ENCODE measurements at places on chromosomes 13 and 19. TPM values are rescaled to one million over a fixed set of nuclear protein-coding genes. Genes with fewer than 3 reads are reported as not detected.
A peak's percentile ranks its signal among the peaks of the same experiment; 100 is the strongest.

DNA sequence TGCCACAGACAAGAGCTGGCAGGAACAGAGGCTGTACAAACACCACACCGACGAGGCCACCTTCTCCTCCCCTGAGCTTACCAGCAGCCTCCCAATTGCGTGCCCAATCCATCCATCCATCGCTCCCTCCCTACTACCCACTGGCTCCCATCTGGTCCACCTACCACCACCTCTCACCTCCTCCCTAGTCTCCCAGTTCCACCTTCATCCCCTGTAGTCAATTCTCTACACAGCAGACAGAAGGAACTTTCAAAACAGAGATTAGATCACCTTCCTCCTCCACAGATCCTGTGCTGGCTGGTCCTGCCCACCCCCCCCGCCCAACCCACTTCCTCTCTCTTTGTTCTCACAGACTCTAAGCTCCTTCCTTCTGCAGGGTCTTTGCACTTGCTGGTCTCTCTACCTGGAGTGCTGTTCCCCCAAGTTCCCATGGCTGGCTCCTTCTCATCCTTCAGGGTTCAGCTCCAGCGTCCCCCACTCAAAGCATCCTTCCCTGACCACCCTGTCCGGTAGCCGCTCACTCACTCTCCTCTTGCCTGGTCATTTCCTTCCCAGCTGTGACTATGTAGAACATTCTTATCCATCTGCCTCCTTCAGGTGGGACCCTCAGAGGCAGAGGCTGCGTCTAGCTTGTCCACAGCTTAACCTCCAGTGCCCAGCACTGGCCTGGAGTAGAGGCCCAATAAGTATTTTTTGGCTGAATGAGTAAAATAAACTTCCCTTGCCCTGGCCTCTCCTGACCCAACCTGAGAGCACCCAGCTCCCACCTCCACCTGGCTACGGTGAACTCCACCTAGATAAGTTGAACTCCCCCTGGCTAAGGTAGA, 23.0 kb downstream of the PIN1 start:
- H3K36me3 ChIP-seq = no peaks in the 10 kb centered on the region
- H3K27me3 ChIP-seq = no peaks in the 10 kb centered on the region
- no peak overlapping the region for H3K4me3 ChIP-seq
- no peaks in the 10 kb centered on the region for H3K4me1 ChIP-seq

LGALS7B gene
- not detected for total RNA-seq

DNA sequence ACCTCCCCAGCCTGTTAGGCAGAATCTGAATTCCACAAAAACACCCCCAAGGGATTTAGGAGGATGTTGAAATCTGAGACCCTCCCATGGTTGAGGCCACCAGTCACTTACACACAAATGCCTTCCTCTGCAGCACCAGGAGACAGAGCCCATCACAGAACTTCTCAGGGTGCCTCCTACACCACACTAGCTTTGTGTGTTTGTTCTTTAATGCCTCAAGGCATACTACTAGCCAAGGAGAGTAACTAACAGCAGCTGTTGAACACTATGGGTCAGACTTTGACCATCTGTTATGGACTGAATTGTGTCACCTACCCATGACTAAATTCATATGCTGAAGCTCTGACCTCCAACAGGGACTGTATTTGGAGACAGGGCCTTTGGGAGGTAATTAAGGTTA, 9.5 kb upstream of the MED26 start:
- no peak overlapping the region for H3K4me3 ChIP-seq
- no peak for DNase-seq
- H3K27me3 ChIP-seq = no peaks in the 10 kb centered on the region
- no peaks in the 10 kb centered on the region for H3K4me1 ChIP-seq
- no peak overlapping the region for H3K27ac ChIP-seq
- peaks cover 29% of the 10 kb centered on the region for H3K36me3 ChIP-seq

GRCh38 chr19:1067341-1067957, 482 bp downstream of the ARHGAP45 start:
- peaks cover 20% of the 10 kb centered on the region for H3K27me3 ChIP-seq
- no peak for DNase-seq
- H3K4me1 ChIP-seq = peaks cover 3% of the 10 kb centered on the region
- H3K4me3 ChIP-seq = peak overlapping the region; percentile 26

- no peaks in the 10 kb centered on the region for H3K27me3 ChIP-seq
- peaks cover 68% of the 10 kb centered on the region for H3K36me3 ChIP-seq
- H3K4me1 ChIP-seq = peaks cover 4% of the 10 kb centered on the region
- H3K4me3 ChIP-seq = no peak overlapping the region
- DNase-seq = no peak
Observed at GRCh38 chr19:10782795-10783194, 53.2 kb downstream of the TMED1 start.

LSM7 gene
- 48.5 TPM for total RNA-seq

GRCh38 chr13:76950101-76950500, 1.8 kb downstream of the ACOD1 start:
- H3K27me3 ChIP-seq = no peaks in the 10 kb centered on the region
- DNase-seq = no peak
- H3K4me1 ChIP-seq = no peaks in the 10 kb centered on the region
- no peak overlapping the region for H3K27ac ChIP-seq
- no peaks in the 10 kb centered on the region for H3K36me3 ChIP-seq
- no peak overlapping the region for H3K4me3 ChIP-seq

GRCh38 chr19:40932008-40932959, 50.3 kb upstream of the CYP2A7 start:
- no peaks in the 10 kb centered on the region for H3K4me1 ChIP-seq
- no peak overlapping the region for H3K27ac ChIP-seq
- DNase-seq = no peak
- H3K4me3 ChIP-seq = no peak overlapping the region
- no peaks in the 10 kb centered on the region for H3K27me3 ChIP-seq
- no peaks in the 10 kb centered on the region for H3K36me3 ChIP-seq

DNA sequence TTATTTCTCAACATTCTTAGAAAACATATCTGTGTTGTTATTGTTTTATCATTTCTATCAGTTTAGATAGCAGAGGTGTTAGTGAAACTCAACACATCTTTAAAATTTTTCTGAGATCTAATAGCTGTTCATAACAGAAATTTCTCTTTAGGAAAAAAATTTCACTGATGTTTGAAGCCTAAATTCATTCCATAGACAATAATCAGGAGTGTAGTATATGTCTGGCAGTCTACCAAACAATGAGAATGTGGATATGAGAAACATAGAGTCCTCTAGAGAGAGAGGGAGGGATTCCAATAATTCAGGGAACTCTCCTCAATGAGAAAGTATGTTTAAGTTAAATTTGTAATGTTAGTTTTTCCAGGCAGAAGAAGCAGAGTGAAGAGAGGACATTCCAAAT, 118.2 kb upstream of the EDNRB start:
- no peaks in the 10 kb centered on the region for H3K27me3 ChIP-seq
- H3K27ac ChIP-seq = no peak overlapping the region
- DNase-seq = no peak
- H3K36me3 ChIP-seq = no peaks in the 10 kb centered on the region
- no peaks in the 10 kb centered on the region for H3K4me1 ChIP-seq

DNA sequence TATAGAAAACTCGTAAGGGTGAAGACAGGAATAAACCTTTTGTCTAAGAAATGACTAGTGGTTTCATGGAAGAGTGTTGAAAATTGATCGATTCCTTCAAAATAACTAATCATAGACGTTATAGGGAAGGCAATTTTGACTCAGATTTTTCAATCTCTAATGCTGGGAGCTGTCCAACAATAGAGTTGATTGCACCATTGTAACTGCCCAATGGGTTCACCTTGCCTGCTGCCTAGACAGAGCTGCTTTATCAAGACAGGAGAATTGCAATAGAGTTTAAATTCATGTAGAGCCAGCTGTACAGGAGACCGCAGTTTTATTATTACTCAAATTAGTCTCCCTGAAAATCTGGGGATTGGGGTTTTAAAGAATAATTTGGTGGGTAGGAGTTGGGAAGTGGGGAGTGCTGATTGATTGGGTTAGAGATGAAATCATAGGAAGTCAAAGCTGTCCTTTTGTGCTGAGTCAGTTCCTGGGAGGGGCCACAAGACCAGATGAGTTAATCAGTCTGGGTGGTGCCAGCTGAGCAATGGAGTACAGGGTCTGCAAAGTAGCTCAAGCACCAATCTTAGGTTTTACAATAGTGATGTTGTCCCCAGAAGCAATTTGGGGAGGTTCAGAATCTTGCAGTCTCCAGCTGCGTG, 16.8 kb upstream of the ADGRE2 start:
- H3K4me3 ChIP-seq = no peak overlapping the region
- H3K4me1 ChIP-seq = no peaks in the 10 kb centered on the region
- no peak for DNase-seq

GRCh38 chr13:25901460-25902376, 150.1 kb downstream of the SHISA2 start:
- no peak for DNase-seq
- H3K27me3 ChIP-seq = no peaks in the 10 kb centered on the region
- H3K4me1 ChIP-seq = peaks cover 10% of the 10 kb centered on the region
- H3K36me3 ChIP-seq = no peaks in the 10 kb centered on the region

DNA sequence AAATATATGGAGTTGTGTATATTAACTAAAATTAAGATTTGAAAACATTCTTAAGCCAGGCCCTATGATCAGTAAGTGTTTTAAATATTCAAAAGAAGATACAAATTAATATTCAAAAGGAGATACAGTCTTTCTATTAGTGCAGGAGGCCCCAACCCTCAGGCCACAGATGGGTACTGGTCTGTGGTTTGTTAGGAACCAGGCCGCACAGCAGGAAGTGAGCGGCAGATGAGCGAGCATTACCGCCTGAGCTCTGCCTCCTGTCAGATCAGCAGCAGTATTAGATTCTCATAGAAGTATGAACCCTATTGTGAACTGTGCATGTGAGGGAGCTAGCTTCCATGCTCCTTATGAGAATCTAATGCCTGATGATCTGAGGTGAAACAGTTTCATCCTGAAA, 232.9 kb downstream of the FOXO1 start:
- no peak overlapping the region for H3K4me3 ChIP-seq
- DNase-seq = no peak
- H3K4me1 ChIP-seq = peaks cover 7% of the 10 kb centered on the region

S1PR4 gene
- 5.4 TPM for total RNA-seq

GRCh38 chr19:7679771-7680605, 645 bp upstream of the TRAPPC5 start:
- no peak for DNase-seq
- H3K4me3 ChIP-seq = no peak overlapping the region
- H3K27ac ChIP-seq = no peak overlapping the region
- H3K4me1 ChIP-seq = peaks cover 6% of the 10 kb centered on the region
- H3K36me3 ChIP-seq = no peaks in the 10 kb centered on the region

- no peaks in the 10 kb centered on the region for H3K4me1 ChIP-seq
- no peak overlapping the region for H3K4me3 ChIP-seq
- peak; percentile 46 for DNase-seq
- no peaks in the 10 kb centered on the region for H3K27me3 ChIP-seq
- no peaks in the 10 kb centered on the region for H3K36me3 ChIP-seq
Observed at GRCh38 chr19:49506575-49507105, 5.8 kb upstream of the FCGRT start.

RBM26 gene
- 55.9 TPM for total RNA-seq

GRCh38 chr13:39197647-39198007, 159.4 kb downstream of the NHLRC3 start:
- no peak overlapping the region for H3K4me3 ChIP-seq
- no peaks in the 10 kb centered on the region for H3K36me3 ChIP-seq
- H3K27me3 ChIP-seq = no peaks in the 10 kb centered on the region
- H3K27ac ChIP-seq = no peak overlapping the region
- H3K4me1 ChIP-seq = no peaks in the 10 kb centered on the region

GRCh38 chr13:63304497-63304896, 1888.8 kb upstream of the PCDH20 start:
- H3K27me3 ChIP-seq = no peaks in the 10 kb centered on the region
- H3K36me3 ChIP-seq = no peaks in the 10 kb centered on the region
- no peak overlapping the region for H3K4me3 ChIP-seq
- H3K27ac ChIP-seq = no peak overlapping the region
- DNase-seq = no peak

GRCh38 chr19:3721131-3721886, 13.1 kb downstream of the TJP3 start:
- H3K4me3 ChIP-seq = peak overlapping the region; percentile 26
- H3K27me3 ChIP-seq = no peaks in the 10 kb centered on the region
- peak; percentile 98 for DNase-seq
- H3K36me3 ChIP-seq = no peaks in the 10 kb centered on the region
- peaks cover 25% of the 10 kb centered on the region for H3K4me1 ChIP-seq

VSTM1 gene
- not detected for total RNA-seq

- no peaks in the 10 kb centered on the region for H3K4me1 ChIP-seq
- no peak for DNase-seq
- no peaks in the 10 kb centered on the region for H3K36me3 ChIP-seq
- no peaks in the 10 kb centered on the region for H3K27me3 ChIP-seq
- no peak overlapping the region for H3K27ac ChIP-seq
Observed at GRCh38 chr19:55287361-55288079, 3.7 kb downstream of the BRSK1 start.

GRCh38 chr19:35732540-35733179, 9.6 kb downstream of the IGFLR1 start:
- no peak overlapping the region for H3K4me3 ChIP-seq
- no peaks in the 10 kb centered on the region for H3K4me1 ChIP-seq
- H3K27me3 ChIP-seq = no peaks in the 10 kb centered on the region
- no peak for DNase-seq
- peaks cover 65% of the 10 kb centered on the region for H3K36me3 ChIP-seq
- no peak overlapping the region for H3K27ac ChIP-seq

DNA sequence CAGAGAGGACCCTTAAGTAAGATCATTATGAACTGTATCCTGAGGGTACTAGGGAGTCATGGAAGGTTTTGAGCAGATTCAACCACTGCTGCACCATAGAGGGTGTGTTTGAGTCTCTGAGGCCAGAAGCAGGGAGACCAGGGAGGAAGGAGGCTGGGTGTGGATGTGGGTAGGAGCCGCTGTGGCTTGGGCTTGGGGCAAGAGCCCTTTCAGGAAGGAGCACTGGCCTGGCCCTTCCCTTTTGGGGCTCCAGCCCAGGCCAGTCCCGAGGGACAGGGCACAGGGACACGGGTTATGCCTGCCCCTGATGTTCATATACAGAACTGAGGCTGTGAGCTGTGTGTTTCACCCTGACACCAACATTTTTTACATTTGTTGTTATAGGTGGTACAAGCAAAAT, 7.2 kb downstream of the CIC start:
- peaks cover 28% of the 10 kb centered on the region for H3K36me3 ChIP-seq
- H3K27me3 ChIP-seq = no peaks in the 10 kb centered on the region
- H3K27ac ChIP-seq = no peak overlapping the region
- no peak overlapping the region for H3K4me3 ChIP-seq
- peaks cover 27% of the 10 kb centered on the region for H3K4me1 ChIP-seq

AXL gene
- 61.3 TPM for total RNA-seq

GRCh38 chr19:20503476-20503875, 62.1 kb downstream of the ZNF737 start:
- peaks cover 8% of the 10 kb centered on the region for H3K4me1 ChIP-seq
- peak overlapping the region; percentile 17 for H3K27ac ChIP-seq
- no peak overlapping the region for H3K4me3 ChIP-seq
- no peaks in the 10 kb centered on the region for H3K36me3 ChIP-seq
- H3K27me3 ChIP-seq = no peaks in the 10 kb centered on the region

DNA sequence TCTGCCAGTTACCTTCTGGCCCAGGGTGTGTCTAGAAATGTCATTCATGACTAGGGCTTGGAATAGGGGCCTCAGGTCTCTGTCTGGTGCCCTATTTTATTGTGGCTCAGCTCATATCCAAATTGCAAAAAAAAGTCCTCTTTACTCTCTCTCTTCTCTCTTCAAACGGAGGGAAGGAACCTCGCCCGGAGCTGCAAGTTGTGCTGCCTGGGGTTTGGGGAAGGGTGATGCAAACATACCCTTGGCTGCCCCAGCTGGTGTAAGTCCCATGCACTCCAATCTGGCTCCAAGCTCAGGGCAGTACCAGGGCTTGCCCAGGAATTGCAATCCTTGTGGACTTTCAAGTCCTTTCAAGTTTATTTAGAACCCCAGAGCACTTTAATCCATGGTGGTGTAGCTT, 549.6 kb downstream of the PCDH17 start:
- no peak overlapping the region for H3K4me3 ChIP-seq
- no peaks in the 10 kb centered on the region for H3K36me3 ChIP-seq
- H3K27ac ChIP-seq = no peak overlapping the region
- H3K4me1 ChIP-seq = no peaks in the 10 kb centered on the region
- no peaks in the 10 kb centered on the region for H3K27me3 ChIP-seq
- DNase-seq = no peak

POSTN gene
- total RNA-seq = 9.6 TPM

ZFR2 gene
- total RNA-seq = not detected

Data from thyroid gland (tissue), 4 donors.